ENCODE measurements at places on chromosomes 7 and 10.

GRCh38 chr7:120869700-120870099 lies 11.8 kb upstream of the TSPAN12 start:
- no peak for DNase-seq

- peak; percentile 91 for DNase-seq
These were observed 73.3 kb upstream of the NFE2L3 start for GRCh38 chr7:26078437-26079336.

DNA sequence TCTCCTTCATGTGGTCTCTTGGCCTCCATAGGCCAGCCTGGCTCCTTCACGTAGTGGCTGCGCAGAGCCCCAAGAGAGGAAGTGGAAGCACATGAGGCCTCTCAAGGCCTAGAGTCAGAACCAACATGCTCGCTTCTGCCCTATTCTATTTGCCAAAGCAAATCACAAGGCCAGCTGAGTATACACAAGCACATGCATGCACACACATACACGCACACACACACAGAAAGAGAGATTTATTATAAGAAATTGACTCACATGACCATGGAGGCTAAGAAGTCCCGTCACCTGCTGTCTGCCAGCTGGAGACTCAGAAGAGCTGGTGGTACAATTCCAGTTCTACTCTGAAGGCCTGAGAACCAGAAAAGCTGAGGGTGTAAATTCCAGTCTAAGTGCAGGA lies 64.3 kb upstream of the NRP1 start:
- no peak for DNase-seq

DNA sequence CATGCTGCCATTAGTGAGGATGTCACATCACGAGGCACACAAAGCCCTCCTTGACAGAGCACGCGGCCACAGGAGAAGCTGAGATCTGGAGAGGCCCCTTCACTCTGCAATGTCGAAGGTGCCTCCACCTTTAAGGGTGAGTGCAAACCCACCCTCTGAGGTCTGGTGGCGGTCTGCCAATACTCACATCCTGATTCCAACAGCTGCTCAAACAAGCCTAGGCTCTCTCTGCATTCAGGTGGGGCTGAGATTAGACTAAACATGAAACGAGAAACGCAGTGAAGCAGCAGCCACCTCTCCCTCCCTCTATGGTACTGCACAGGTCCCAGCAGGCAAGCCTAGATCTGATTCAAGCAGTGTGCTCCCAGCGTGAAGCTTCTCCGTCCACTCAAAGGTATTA lies 151.8 kb downstream of the TCERG1L start:
- peak; percentile 84 for DNase-seq

DNA sequence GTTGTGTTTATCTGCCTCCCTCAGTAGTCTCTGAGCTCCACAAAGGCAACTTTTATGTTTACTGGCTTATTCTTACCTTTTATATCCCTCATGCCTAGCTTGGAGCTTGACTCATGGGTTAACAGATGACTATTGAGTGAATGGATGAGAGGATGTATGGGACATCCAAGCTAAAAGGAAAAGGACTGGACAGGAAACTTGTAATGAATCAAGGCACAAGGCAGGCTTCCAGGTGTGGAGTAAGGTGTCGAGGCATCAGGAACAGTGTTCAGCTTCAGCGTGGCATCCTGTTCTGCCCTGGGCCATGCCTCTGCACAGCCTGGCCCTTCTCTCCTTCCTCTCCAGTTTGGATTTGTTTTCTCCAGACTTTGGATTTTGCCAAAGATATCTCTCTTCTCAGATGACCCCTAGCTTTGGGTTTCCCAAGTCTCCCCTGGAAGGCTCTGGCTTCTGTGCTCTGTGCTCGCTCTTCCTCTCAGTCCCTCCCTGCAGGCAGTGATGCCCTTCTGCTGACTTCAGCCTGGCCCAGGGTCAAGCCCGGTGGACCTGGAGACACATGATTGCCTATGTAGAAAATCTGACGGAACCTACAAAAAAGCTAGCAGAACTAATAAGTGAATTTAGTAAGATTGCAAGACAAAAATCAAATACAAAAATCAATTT lies 367.3 kb downstream of the CXCL12 start:
- DNase-seq = no peak

GRCh38 chr10:29392376-29393021 lies 103.6 kb downstream of the LYZL1 start:
- peak; percentile 61 for DNase-seq

DNA sequence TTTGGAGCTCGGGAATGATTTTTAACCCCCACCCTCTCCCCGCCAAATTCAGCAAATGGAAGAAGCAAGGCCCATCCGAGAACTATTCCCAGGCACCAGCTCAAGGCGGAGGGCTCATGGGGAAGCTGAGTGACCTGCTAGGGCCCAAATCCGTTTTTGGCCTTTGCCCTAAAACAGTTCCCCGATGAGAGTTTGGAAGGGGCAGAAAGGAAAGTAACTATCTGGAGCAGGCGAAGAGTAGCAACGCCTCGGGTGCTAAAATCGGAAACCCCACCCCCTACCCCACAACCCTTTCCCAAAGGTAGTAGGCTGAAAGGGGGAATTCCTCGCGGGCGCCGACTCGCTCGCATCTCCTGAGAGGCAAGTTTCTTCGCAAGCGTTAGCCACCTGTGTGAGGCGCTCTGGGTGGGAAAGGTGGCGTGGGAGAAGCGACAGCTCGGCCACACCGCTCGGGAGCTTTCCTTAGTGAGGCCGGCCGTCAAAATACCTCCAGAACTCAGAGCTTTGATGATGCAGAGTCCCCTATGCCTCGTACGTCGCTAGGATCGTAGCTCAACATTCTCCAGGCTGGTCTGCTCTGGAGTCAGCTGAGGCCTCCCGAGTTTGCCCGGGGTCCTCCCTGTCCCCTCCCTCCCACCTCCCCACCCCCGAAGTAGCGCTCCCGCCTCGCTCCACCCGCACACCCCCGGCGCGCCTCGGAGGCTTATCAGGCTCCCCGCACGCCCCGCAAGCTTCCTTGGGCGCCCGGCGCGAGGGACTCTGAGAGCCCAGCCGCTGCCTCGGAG lies 642 bp upstream of the PRKG1 start:
- DNase-seq = peak; percentile 41

DNA sequence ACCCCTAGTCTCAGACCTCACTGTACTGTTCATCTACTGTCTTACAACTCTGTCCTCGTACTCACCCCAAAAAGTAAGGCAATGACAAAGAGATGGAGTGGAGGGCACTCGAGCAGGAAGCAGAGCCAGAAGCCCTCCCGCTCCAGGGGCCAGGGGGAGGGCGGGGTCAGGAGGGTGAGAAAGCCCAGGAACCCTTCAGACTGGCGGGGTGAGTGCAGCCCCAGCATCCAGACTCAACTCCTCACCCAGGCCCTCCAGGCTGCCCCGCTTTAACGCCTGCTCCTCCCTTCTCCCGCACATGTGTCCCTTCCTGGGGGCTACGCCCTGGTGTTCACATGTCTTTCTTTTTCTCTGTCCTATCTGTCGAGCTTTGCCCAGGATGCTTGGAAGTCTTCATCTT lies 66.1 kb downstream of the CALML3 start:
- no peak for DNase-seq

DNA sequence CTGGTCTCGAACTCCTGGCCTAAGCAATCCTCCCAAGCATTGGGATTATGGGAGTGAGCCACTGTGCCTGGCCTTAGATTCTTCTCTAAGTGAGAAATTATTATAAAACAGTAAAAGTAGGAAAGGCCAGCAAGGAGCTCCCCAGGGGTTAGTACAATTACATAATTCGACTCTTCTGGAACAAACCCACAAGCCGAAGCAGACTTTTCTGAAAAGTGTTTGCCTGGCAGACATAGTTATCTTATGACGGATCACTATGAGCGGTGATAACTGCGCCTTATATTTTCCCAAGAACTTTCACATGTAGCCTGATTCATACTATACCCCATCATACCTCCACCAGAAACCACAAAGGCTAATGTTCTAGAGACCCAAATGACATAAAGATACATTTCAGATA lies 30.2 kb upstream of the SH3PXD2A start:
- no peak for DNase-seq

GRCh38 chr10:50622706-50623662 lies 772 bp downstream of the SGMS1 start:
- peak; percentile 21 for DNase-seq

- DNase-seq = no peak
These were observed 95.9 kb upstream of the HGF start for GRCh38 chr7:81865754-81866153.

DNA sequence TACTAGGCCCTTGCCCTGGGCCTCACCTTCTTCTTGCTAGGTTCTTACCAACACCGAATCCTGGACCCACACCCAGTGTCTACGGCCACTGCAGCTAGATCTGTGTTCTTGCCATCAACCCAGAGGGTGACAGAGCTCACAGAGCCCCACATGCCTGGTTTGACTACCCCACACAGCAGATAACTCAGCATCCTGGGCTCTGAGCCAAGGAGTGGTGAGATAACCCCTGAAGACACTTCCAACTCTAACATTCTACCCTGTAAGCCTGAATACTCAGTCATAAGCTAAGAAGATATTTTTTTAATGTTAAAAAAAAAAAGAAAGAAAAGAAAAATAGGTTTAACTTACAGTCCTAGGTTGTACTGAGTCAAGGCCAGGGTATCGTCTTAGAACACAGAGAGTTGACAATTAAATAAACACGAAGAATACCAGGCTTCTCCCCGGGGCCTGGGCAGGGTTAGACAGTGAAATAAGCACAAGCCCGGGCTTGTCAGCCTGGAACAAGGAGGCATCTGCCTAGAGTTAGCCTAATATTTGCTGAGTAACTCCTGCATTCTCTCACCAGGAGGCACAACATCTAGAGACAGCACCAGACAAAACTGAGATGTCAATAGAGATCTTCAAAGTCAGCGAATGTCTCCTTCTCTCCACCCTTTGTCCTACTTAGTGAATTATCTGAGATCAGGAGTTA lies 556.5 kb upstream of the LRRN3 start:
- DNase-seq = peak; percentile 78

DNA sequence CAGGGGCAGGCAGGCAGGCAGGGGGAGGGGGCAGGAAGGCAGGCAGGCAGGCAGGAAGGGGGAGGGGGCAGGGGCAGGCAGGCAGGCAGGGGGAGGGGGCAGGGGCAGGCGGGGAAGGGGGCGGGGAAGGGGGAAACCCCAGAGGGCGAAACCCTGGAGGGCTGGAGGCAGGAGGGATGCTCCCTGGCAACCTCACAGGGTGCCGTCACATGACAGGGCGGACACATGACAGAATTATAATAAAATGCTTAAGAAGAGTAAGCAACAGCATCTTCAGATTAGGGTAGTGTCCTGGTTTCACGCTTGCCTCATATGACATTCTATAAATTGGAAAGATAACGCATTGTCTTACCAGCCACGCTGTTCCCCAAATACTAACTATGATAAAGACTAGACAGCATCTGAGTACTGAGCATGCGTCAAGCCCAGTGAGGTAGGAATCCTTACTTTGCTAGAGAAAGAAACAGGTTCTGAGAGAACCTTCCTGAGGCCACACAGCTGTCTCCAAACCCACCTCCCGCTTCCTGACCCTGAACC lies 131.6 kb downstream of the DIP2C start:
- DNase-seq = peak; percentile 8

DNA sequence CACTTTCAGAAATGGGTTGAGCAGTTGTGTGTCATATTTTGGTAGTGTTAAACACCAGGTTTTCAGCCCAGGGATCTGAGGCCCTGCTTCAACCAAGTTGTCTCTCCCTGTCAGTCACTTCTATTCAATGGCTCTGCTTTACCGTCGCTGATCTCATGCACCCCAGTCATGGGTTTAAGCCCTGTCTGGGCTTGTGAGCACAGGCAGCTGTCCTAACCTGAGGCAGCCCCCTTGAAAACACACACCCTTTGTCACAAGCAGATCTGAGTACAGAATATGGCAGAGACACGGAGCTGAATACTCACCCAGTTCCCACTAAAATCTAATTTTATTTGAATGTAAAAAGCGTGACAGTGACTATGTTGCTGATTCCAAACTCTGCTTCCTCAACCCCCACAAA lies 110.6 kb upstream of the GLI3 start:
- no peak for DNase-seq

- no peak for DNase-seq
These were observed 569.0 kb upstream of the C7orf33 start for GRCh38 chr7:148021507-148022045.

DNA sequence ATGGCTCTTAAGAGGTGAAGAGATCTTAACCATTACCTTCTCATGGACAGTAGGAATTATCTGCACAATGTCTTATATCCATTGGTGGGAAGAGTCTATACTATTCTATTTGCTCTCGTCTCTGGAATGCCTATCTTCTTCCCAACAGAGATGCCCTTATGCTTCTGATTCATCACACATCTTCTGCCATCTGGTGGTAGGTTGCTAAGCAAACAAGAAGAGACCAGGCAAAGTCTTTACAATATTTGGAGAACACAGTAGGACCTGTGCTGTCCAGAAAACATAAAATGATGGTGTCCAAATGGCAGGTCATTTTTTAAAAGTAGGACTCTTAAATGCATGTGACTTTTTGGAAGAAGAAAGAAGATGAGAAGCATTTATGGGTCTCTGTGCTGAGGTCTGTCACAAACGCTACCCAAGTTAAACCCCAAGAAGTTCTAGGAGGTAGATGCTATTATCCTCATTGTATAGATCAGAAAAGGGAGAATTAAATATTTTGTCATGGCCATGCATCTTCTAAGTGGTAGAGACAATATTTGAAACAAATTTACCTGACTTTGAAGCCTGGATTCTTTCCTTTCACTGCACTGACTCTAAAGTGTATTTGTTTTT lies 67.8 kb upstream of the NXPH1 start:
- peak; percentile 70 for DNase-seq

- no peak for DNase-seq
These were observed 242.6 kb downstream of the CNTNAP2 start for GRCh38 chr7:146359176-146359575.

GRCh38 chr10:4201866-4202825 lies 417.1 kb upstream of the KLF6 start:
- DNase-seq = no peak

GRCh38 chr7:43752411-43752810 lies 6.1 kb upstream of the BLVRA start:
- no peak for DNase-seq

DNA sequence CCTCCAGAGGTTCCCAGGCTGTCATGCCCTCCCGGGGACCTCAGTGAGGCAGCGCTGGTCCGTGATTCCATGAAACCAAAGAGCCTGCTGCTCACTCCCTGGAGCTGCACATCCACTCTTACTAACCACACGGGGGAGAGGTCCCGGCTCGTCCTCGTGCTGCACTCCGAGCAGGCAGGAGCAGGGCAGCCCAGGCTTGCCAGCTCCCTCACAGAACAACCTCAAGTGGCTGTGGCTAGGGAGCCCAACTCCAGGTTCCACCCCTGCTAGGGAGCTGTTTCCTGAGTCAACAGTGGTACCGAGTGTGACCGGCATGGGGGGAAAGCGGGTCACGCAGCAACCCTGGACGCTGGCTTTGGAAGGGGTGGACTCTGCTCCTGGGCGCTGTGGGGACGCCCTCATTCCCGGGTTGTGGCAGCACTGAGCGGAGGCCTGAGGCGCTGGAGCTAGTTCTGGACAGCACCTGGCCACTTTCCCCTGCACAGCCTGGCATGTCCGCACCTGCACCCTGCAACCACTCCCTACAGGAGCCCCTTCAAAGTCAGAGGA lies 27.9 kb upstream of the PPP2R2D start:
- no peak for DNase-seq
